Activated T-cell treated with anti-CD3 and anti-CD28 coated beads for 4 hours (primary cell): ENCODE measurements at places on chromosomes 3 and 15.

DNA sequence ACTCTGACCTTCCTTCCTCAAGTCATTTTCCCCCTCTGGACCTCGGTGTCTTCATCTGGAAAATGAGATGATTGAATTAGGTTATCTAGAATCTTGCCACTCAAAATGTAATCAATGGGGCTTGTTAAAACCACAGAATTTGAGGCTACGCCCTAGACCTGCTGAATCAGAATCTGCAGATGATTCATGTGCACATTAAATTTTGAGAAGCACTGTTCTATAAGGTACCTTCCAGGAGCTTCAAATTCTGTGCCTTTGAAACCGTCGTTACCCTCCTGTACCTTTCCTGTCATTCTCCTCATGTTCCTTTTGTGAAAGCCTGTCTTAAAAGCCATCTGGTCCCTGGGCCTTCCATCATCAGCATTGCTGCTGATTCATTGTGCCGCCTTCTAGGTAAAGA, 172.4 kb upstream of the TOPAZ1 start:
- DNase-seq = no peak

GRCh38 chr3:182364723-182365650, 428.3 kb upstream of the ATP11B start:
- no peak for DNase-seq

GRCh38 chr15:26945046-26945445, 25.9 kb upstream of the GABRG3 start:
- no peak for DNase-seq

DNA sequence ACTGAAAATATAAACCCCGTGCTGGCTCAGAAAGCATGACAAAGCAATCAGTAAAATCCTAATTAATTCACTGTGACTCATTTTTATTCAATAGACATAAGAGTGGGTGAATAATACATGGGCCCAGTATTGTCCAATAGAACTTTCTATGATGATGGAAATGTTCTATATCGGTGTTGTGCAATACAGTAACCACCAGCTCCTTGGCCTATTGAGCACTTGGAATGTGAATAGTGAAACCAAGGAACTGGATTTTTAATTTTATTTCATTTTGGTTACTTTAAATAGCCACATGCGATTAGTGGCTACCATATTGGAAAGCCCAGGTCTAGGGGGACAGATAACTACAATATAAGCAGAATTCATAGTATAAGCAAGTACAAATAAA, 69.8 kb upstream of the PPP2R3A start:
- DNase-seq = no peak

DNA sequence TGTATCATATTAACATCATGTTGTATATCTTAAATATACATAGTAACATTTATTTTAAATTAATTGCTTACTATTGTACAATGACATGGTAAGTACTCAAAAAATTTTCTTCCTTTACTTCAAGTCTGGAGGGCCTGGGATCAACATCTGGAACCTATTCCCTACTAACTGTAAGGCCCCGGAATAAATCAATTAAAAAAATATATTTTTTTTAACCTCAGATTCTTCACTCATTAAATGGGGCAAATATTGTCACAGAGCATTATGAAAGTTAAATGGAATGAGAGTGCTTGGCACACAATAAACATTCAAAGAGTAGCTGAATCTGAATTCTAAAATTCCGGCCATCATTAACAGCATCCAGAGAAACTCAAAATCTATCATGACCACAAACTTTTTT, 16.5 kb downstream of the GSK3B start:
- DNase-seq = no peak

DNA sequence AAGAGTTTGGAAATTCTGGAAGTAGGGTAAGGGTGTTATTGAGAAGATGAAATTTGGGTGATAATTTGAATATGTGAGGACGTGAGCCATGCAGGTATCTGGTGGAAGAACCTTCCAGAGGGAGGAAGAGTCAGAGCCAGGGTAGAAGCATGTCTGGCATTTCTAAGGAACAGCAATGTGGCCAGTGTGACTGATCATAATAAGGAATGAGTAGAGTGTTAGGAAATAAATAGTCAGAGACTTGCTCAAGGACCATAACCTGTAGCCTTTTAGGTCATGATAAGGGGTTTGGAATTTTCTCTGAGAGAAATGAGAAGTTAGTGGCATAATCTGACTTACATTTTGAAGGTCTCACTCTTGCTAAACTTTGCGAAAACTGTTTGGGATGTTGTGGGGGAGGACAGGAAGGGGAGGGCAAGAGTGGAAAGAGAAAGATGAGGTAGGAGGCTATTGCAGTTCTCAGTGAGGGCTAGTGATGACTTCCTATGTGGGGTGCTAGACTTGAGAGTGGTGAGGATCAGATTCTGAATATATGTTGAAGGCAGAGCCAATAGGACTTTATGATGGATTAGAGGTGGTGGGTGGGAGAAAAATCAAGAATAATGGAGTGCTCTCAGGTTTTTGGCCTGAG, 568.3 kb downstream of the AGBL1 start:
- DNase-seq = no peak

DNA sequence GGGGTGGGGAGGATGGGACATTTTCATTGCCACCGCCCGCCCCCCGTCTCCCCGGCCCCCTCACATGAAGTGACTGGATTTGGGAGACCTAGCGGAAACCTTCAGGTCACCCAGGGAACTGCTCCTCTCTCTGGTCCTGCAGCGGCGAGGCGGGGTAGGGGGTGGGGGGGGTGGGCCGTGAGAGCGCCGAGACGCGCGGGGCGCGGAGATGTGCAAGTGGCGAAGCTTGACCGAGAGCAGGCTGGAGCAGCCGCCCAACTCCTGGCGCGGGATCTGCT, 712 bp upstream of the MME start:
- DNase-seq = no peak

DNA sequence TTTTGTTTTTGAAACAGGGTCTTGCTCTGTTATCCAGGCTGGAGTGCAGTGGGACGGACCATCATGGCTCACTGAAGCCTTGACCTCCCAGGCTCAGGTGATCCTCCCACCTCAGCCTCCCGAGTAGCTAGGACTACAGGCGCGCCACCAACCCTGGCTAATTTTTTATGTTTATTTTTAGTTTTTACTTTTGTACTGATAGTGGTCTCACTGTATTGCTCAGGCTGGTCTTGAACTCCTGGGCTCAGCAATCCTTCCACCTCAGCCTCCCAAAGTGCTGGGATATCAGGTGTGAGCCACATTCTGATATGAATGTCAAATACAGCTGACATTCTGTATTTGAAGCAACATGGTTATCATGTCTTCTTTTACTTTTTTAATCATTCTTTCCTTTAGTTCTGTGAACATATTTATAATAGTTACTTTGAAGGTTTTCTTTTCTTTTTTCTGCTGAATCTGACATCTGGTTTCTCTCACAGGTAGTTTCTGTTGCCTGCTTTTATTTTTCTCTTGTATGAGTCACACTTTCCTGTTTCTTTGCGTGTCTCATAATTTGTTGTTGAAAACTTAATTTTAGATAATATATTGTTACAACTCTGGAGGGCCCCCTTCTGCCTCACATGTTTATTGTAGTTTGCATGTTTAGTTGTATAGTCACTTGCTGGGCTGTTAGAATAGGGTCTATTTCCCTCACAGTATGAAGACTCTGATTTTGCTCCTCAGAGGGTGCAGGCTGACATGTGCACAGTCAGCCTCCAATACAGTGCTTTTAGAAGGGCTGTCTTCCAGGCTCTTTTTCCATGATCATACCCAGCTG, 8.4 kb upstream of the CNTN4 start:
- DNase-seq = no peak

GRCh38 chr15:59553879-59554735, 57.5 kb upstream of the GCNT3 start:
- DNase-seq = no peak

DNA sequence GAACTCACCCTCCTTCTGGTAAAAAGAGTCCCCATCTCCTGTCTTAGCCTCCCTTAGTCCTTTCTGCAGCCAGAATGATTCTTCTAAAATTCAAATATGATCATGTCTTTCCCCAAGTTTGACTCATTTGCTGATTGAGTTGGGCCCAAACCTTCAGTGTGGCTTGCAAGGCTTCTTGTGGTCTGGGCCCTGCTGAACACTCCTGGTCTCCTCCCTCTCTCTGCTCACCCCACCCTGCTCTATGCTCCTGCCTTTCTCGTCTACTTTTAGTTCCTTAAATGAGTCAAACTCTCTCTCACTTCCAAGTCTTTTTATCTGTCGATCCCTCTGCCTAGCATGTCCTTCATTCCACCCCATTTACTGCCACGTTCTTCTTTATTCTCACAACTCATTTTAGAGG, 72.6 kb downstream of the CCR1 start:
- DNase-seq = no peak

GRCh38 chr3:7095116-7095515, 234.2 kb downstream of the GRM7 start:
- DNase-seq = no peak

DNA sequence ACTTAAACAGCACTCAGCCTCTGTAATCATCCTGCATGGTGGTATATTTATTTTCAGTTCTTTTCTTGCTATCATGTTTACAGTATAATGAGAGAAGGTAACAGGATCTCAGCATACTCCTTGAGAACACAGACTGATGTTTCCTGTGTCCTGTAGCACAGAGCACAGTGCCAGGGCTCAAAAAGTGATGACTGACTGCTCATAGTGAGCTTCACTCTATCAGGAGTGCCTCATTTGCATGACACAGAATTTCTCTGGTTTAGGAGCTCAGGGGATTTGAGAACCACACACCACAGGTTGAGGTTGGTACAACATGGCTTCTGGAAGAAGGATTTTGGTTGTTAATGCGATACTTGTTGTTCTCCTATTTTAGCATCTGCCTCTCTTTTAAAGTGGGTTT, 68.5 kb upstream of the SLC2A2 start:
- DNase-seq = no peak

DNA sequence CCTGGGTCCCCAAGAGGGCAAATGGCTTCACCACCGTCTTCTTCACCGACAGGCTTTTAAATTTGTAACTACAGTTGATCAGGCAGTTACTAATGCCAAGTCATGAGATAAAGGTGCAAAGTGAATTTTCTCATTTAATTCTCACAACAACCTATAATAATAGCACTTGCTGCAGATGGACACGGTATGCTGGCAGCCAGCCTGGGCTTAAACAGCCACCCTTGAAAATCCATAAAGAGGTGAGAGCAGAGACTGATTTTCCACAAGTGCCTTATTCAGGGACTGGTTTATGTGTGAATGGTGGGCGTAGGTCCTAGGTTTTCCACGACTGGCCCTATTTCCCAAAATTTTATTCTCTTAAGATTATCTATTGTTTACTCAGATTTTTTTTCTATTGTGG, 117.8 kb downstream of the RAB11A start:
- no peak for DNase-seq

DNA sequence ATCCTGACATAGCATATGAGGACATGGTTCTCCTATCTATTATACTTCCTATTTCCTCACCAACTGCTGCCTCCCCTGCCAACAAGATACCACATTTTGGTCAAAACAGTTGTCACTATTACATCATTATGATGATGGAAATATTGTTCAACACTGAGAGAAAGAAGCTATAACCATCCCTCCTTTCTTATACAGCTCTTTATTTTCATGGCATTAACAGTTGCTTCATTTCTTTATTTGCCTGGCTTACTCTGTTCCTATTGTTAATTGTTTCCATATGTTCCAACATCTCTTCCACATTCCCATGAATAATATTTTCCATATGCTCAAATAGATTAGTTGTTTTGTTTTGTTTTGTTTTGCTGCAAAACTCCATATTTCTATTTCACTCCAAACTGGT, 40.8 kb upstream of the FILIP1L start:
- DNase-seq = no peak

GRCh38 chr15:33371159-33371558, 60.4 kb downstream of the RYR3 start:
- no peak for DNase-seq

- DNase-seq = no peak
These were observed 36.4 kb upstream of the ESYT3 start for GRCh38 chr3:138397983-138398382.

- DNase-seq = no peak
These were observed 356.4 kb downstream of the CHST2 start for GRCh38 chr3:143475981-143476380.
